ENCODE measurements at places on chromosomes 4 and X.

- no peaks in the 10 kb centered on the region for H3K4me1 ChIP-seq
- no peaks in the 10 kb centered on the region for H3K36me3 ChIP-seq
- no peak overlapping the region for H3K27ac ChIP-seq
- ATAC-seq = no peak
- H3K27me3 ChIP-seq = no peaks in the 10 kb centered on the region
- H3K4me3 ChIP-seq = no peak overlapping the region
These were observed 102.5 kb downstream of the ASMT start for GRCh38 chrX:1717373-1717772.

- no peaks in the 10 kb centered on the region for H3K27me3 ChIP-seq
- H3K4me3 ChIP-seq = no peak overlapping the region
- no peaks in the 10 kb centered on the region for H3K36me3 ChIP-seq
- no peak overlapping the region for H3K27ac ChIP-seq
These were observed 56.2 kb downstream of the NHS start for GRCh38 chrX:17431171-17431570.

DNA sequence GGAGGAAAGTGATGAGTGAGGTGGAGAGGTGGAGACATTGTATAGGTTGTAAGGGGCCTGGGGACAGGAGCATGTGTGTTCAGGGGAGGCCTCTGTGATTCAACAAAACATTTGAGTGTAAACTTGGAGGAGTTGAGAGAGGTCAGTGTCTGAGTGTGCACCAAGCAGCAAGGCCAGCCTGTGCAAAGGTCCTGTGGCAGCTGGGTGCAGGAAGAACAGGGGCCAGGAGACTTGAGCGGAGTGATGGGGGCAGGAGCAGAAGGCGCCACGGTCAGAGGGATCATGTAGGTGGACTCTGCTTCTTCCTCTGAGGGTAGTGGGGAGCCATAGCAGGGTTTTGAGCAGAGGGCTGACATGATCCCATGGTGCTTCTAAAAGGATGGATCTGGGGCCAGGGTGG, 9.6 kb upstream of the PSAPL1 start:
- no peaks in the 10 kb centered on the region for H3K4me1 ChIP-seq
- ATAC-seq = no peak
- no peaks in the 10 kb centered on the region for H3K36me3 ChIP-seq
- no peak overlapping the region for H3K27ac ChIP-seq

DNA sequence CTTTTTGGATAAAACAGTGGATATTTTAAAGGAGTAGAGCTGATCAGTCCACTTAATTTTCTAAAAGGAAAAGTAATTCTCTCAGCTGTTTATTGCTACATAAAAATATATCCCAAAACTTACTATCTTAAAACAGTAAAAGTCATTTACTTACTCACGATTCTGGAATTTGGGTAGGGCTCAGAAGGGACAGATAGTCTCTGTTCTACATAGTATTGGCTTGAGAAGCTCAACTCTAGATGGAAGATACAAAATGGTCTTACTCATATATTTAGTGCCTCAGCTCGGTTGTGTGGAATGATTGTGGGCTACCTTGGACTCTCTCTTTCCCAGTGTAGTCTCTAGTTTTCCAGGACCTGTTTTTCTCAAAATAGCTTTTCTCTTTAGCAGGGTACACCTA, 691.5 kb upstream of the POU3F4 start:
- no peak overlapping the region for H3K27ac ChIP-seq
- H3K4me1 ChIP-seq = no peaks in the 10 kb centered on the region
- no peaks in the 10 kb centered on the region for H3K27me3 ChIP-seq
- no peak for ATAC-seq

DNA sequence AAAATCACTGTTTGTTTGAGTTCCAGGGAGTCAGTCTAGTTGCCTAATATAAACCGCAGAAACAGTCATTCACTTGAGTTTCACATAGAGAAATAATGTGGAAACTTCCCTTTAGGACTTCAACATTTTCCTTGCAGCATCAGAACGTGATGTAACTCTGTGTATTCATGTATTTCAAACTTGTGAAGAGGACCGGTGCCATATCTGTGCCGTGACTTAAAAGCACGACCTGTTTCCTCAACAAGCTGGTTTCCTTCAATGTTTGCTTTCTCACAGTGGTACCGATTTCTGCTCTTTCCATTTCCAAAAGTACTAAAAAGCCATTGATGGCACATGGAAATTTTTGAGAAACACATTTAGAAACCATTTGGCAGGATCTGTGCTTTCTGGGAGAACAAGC, 166.6 kb upstream of the RAPGEF2 start:
- H3K36me3 ChIP-seq = no peaks in the 10 kb centered on the region
- peak; percentile 76 for ATAC-seq
- H3K27me3 ChIP-seq = no peaks in the 10 kb centered on the region

All from gastroesophageal sphincter (tissue), 4 donors.